Left renal pelvis (tissue), 4 donors: ENCODE measurements at places on chromosomes 11 and 22.
A peak's percentile ranks its signal among the peaks of the same experiment; 100 is the strongest.

DNA sequence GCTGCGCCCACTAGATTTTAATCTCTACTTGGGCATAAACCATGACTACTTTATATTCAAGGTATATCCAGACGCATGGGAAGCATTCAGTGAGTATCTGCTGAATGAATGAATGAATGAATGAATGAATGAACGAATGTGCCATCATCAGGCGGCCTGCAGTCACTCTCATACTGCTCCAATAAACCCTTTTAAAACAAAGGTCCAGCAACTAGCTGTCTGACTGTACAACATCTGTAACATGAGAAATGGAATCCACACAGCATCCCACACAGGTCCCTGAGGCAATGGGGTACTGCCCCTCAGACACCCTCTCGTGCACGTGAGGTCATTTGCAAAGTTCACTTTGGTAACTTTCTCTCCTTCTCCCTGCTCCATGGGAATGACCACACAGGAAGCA, 147.5 kb downstream of the LARGE1 start:
- no peak for DNase-seq

- DNase-seq: no peak
Observed at GRCh38 chr22:27857443-27857842, 55.9 kb upstream of the MN1 start.

DNA sequence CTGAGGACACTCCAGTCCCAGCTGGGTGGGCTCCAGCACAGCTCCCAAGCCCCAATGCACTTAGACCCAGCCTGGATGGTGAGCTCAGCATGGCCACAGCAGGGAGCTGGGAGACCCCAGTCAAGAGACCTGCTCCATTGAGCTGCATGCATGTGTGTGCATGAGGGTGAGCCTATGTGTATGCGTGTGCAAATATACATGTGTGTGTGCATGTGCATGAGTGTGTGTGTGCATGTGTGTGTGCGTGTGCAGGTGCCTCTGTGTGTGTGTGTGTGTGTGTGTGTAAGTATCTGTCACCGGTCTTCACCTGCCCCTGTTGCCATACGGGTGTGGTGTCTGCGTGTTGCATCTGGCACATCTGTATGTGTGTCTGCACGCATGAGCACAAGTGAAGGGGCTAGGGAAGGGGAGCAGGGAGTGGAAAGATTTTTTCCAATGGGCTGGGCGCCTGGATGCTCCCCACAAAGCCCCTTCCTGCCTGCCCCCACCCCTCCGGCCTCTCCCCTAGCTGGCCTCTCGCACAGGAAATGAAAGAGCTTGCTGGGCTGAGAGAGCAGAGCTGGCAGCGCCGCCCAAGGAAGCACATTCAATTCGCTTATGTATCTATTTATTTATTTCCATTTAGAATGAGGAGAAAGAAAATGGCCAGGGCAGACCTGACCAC, 4.1 kb downstream of the TSPAN32 start:
- no peak for DNase-seq

DNA sequence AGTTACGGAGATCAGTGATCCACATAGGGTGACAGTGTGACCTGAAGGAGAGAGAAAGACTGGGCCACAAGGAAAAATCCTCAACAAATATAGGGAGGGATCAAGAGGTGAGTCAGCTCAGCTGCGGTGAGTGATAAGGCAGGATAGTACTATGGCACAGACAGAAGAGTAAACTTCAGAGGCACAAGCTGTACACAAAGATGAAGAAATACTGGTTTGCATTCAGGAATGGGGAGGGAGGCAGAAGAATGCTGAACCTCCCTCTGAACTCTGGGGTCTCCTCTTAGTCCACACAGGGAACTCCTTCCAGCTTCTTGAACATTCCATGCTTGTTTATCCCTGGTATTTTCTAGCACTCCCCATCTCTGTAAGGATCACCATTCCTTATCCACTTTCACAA, 162.7 kb downstream of the BARX2 start:
- DNase-seq: no peak

DNA sequence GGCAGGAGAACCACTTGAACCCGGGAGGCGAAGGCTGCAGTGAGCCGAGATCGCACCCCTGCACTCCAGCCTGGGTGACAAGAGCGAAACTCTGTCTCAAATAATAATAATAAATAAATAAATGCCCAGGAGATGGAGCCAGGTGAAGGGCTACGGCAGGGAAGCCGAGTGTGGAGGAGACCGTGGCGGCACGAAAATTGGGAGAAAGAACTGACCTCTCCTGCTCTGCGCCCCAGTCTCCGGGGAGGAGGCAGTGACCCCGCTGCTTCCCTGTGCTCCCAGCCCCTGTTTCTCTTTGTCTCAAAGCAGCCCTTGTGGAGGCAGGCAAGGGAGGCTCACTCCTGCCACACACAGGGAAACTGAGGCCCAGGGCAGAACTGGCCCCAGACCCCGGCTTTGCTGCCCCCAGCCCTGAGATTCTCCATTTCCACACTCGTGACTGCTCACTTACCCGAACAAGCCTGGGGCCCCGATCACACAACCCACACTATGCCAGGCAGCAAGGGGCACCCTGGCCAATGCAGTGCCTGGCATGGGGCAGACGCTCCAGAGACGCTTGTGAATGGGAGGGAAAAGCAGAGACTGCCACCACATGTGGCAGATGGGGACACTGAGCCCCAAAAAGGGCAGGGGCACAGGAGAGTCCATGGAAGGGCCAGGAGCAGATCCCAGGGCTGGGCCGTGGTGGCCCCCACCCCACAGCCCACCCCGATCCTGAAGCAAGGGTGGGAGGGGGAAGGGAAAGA, 80.4 kb upstream of the PRR5 start:
- no peak for DNase-seq

DNA sequence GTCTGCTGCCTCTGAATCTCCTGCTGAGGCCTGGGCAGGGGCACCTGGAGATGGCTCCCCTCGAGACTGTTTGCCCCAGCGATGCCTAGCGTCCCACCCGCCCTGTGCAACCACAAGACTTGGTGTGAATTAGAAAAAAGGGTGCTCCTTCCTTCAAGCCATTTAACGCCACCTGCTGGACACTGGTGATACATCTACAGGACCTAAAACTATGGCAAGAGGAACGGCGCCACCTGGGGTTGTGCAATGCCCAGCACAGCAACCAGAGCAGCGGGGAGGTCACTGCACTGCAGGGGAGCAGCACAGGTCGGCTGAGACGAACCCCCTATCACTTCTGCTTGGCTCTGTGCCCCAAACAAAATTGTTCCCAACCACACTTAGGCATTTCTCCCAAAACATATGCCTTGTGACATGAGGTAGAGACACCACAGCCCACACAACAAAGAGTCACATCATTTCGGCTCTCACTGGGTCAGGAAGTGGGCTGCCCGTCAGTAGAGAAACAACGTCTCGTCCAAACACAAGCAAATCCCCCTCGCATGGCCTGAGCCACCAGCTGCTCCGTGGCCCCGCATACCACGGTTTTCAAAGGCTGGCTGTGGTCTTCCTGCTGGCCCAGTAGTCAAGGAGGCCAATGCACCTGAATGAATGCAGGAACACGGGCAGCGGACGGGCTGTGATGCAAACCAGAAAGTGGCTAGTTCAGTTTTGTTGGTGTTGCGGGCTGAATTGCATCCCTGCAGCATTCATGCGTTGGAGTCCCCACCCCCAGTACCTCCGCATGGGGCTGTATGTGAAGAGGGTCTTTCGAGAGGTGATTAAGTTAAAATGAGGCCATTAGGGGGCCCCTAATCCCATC, 171.9 kb downstream of the SHANK2 start:
- DNase-seq: peak; percentile 58

DNA sequence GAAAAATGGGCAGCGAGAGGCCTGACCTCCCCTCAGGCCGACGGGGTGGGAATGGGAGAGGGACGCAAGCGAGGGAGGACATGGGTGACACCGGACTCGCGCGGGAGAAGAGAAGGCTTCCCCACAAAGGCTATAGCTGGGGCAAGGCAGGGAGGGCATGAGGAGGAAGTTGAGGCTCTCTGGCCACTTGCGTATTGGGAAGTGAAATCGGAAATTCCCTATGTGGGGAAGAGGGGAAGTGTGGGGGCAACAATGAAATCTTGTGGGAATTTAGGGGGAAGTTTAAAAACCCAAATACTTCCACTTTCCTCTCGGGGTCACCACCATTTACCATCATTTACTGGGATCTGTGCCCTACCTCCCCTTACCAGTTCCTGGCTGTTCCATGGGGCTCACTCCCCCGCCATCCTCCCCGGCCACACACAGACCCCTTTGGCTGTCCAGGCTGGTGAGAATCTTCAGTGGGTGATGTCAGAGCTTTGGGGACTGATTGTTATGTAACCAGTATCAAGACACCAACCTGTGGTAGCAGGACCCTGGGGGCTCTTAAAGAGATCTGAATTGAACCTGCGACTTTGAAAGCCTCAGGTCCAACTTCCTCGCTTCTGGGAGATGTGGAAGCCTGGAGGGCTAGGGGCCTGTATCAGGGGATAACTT, 951 bp upstream of the EHD1 start:
- no peak for DNase-seq

DNA sequence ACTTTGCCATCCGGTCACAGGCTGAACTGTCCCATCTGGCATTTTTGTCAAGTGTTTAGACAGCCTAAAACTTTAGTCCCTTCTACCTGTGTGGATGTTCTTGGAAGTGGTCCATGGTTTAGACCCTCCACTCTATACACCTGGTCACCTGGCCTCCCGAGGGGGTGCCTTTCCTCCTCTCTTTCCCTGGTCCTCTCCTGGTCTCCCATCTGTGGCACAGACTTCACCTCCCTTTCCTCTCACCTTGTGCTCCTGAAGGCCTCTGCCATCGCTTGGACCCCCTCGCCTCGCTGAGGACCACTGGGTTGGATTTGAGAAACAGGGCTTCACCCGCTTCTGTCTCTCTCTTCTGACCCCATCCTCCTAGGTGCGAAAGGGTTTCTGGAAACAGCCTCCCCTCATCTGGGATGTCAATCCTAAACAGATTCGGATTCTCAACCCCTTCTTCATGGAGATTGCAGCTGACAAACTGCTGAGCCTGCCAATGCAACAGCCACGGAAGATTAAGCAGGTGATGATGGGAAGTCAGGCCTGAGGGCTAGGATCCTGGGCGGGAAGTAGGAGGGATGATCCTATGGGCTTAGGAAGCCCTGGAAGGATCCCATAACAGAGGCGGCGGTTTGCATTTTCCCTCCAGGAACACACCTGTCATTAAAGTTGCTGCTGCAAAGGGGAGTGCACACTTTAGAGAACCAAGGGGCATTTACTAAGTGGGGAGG, 53.6 kb downstream of the ST3GAL4 start:
- no peak for DNase-seq

GRCh38 chr11:72411623-72412419, 22.5 kb downstream of the CLPB start:
- DNase-seq: no peak

GRCh38 chr11:25612806-25613205, 719.1 kb upstream of the ANO3 start:
- no peak for DNase-seq

- DNase-seq: no peak
Observed at GRCh38 chr11:78949976-78950690, 375.5 kb upstream of the NARS2 start.

DNA sequence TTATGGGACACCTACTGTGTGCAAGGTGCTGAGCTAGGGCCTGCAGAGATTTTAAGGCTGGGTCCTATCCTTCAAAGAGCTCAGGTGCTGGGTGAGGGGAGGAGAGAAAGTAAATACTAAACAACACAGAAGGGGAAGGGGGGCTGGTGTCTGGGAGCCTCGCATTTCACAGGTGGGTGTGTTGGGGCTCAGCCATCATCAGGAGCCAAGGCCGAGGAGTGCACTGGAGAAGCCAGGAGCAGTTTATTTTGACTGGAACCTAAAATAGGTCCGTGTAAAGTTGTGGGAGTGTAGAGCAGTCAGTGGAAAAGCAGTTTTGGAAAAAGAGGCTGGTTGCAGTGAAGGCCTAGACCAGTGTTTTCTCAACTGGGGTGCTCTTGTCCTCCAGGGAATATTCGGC, 17.5 kb downstream of the NECTIN1 start:
- no peak for DNase-seq

- no peak for DNase-seq
Observed at GRCh38 chr11:123083623-123084029, 21.7 kb upstream of the HSPA8 start.

DNA sequence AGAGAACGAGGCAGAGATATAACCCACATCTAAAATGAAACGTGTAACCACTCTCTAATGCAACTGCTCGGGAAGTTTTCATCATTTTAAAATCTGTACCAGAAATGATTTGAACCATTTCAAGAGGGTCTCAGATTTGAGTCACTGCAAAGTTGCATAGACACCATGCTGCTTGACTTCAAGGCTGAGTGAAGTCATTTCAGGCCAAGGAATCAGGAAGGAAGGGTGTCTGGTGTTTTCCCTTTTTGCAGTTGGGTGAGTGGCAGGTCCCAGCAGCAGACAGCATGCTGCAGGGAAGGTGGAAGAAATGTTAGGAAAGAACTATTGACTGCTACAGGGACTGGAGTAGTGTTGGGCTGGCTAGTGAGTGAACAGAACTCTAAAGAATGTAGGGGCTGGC, 16.5 kb downstream of the TANGO2 start:
- DNase-seq: no peak

GRCh38 chr11:57278721-57279095, 41.7 kb upstream of the APLNR start:
- DNase-seq: no peak

- DNase-seq: no peak
Observed at GRCh38 chr11:86443415-86443814, 68.7 kb downstream of the CCDC81 start.

- DNase-seq: no peak
Observed at GRCh38 chr11:66336234-66337102, at the start of gene RIN1. Gene RIN1 (minus strand): TSS chr11:66336434. CDS start chr11:66336402, 32 bp downstream.

DNA sequence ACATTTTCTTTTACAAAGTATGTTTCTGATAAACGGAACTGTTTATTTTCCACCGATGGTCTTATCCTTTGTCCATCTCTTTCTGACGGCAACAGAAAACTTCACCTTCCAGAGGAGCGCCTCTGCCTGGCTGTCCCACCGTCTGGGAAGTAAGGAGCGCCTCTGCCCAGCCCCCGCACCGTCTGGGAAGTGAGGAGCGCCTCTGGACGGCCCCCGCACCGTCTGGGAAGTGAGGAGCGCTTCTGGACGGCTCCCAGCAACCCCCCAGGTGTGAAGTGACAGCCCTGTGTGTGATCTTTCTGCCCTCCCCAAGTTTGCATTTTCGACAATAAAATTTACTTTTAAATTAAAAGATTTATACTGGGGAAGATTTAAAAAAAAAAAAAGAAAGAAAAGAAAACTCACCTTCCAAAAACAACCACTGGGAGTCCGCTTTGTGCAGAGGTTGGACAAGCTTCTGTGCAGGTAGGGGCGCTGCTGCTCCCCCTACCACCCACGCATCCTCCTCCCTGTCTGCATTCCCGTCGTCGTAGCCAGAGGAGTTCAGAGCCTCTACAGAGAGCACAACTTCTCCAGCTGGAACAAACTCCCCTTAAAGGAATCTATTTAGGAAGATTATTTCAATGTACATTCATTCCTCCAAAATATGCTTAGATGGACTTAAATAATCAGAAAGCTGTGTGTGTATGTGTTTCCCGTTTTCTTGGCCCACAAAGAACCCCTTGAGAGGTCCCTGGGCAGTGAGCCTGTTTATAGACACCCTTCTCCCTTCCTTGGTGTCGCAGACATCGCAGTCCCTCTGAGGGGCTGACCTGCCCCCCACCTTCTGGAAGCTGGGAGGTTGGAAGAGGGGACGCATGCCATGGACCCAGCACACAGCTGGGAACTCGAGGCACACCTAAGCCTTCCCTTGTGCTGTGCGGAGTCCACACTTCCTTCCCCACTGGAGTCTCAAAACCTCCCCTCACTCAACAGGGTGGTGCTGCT, 849 bp upstream of the APOBEC3B start:
- DNase-seq: peak; percentile 39
